ENCODE measurements at places on chromosomes 7 and 10.

- no peak for DNase-seq
These were observed 29.6 kb upstream of the AKR1C2 start for GRCh38 chr10:5033061-5033778.

DNA sequence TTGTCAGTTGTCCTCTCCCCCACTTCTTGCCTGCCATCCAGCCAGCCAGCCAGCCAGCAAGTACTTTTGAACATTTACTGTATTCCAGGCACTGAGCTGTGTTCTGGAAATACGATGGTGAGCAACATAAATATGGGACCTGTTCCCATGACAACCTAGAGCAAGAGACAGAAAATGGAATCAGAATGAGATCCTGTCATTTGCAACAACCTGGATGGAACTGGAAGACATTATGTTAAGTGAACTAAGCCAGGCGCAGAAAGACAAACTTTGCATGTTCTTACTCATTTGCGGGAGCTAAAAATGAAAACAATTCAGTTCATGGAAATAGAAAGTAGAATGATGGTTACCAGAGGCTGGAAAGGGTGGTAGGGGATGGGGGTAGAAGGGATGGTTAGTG is 140.7 kb downstream of the ICA1 start:
- no peak for DNase-seq

GRCh38 chr7:73831834-73832651 is 1.2 kb downstream of the CLDN4 start:
- DNase-seq: no peak

- peak; percentile 84 for DNase-seq
These were observed 4.9 kb upstream of the SLC29A3 start for GRCh38 chr10:71314028-71314693.

DNA sequence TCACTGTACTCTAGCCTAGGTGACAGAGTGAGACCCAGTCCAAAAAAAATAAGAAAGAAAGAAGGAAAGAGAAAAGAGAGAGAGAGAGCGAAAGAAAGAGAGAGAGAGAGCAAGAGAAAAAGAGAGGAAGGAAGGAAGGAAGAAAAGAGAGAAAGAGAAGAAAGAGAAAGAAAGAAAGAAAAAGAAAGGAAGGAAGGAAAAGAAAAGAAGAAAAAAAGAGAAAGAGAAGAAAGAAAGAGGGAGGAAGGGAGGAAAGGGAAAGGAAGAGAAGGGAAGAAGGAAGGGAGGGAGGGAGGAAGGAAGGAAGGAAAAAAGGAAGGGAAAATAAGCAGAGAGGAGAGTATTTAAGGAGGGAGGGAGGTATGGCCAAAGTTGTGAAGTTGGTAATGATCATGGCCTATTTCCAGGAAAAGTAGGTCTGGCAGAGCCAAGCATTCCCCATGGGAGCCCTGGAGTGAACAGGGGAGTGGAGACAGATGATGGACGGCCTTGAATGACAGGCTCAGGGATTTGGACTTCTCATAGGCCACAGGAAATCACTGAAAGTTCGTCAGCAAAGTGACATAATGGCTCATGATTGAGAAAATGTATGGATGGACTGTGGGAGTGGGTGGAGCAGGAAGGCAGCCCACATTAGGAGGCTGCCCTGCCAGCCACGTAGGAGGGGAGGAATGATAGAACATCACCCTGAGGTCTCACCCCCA is 44.8 kb upstream of the CUX1 start:
- no peak for DNase-seq

DNA sequence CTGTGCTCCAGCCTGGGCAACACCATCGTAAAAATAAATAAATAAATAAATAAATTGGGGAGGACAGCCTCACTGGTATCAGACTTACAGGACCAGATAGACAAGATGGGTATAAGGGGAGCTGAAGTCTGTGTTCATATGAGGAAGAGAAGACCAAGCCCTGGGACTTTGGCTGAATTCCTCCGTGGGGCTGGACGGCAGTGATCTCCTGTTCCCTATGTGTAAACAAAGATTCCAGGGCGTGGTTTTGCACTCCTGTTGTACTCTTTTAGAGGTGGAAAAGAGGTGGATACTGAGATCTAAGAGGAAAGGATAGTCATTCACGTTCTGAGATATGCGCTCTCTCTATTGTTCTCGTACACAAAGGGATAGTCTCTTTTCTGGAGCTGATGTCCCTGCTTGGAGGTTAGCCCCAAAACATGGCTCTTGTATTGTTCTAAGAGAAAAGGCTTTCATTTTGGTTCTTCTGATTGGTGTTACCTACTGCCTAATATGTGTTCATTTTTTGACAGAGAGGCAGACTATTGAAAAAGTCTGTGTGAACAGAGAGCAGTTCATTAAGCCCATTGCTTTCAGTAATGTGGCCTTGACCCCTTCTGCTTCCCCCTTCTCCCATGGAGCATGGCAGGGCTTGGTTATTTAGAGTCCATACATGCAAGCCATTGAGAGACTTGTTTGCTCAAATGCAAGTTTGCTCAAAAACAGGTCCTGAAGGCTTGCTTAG is 12.3 kb downstream of the KCTD7 start:
- no peak for DNase-seq

DNA sequence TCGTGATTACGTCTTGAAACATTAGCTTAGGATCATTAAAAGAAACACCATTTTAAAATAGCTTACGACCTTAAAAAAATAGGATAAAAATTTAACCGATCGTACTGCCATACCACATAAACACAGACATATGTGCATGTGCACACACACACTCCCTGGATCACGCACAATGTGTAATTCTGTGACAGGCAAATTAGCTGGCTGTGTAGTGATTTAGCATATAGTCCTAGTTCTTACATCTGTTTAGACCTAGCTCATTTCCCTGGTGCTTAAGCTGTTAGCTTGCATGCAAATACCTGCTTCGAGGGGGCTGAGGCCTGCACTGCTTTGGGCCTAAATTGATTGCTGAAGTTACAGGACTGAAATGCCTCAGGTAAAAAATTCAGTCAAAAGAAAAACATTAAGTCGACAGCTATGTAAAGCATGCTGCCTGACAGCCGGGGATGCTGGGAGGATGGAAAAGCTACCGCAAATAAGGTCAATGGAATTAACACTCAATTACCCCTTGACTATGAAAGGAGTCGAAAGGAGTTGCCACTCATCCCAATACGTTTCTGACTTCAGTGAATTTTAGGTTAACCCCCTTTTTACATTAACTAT is 267.1 kb upstream of the FZD8 start:
- DNase-seq: no peak

GRCh38 chr10:11787846-11788245 is 35.3 kb upstream of the PROSER2 start:
- no peak for DNase-seq

GRCh38 chr7:52119537-52119936 is 802.9 kb upstream of the COBL start:
- DNase-seq: no peak

DNA sequence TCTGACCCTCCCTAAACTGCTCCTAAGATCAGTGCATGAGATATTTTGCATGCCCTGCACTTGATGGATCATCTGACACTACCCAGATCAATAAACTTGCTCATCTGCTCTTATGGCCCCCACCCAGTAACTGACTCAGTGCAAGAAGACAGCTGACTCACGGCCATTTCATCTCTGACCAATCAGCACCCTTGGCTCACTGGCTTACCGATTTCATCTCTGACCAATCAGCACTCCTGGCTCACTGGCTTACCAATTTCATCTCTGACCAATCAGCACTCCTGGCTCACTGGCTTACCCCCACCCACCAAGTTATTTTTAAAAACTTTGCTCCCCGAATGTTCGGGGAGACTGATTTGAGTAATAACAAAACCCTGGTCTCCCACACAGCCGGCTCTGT is 37.2 kb upstream of the OPTN start:
- no peak for DNase-seq

DNA sequence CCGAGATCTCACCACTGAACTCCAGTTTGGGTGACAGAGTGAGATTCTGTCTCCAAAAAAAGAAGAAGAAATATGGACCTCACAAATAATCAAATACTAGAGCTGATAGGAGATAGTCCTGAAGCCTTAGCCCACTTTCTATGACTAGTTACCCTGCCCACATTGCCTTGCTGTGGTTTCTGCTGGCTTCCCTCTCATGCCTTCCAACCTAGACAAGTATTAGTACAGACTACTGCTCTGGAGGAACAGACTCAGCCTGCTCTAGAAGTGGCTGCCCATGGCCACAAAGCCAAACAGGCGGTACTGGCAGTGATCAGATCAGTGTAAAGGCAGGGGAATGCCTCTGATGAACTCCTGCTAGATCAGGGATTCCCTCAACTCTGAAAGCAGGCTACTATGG is 89.7 kb upstream of the PRKAR2B start:
- DNase-seq: no peak

DNA sequence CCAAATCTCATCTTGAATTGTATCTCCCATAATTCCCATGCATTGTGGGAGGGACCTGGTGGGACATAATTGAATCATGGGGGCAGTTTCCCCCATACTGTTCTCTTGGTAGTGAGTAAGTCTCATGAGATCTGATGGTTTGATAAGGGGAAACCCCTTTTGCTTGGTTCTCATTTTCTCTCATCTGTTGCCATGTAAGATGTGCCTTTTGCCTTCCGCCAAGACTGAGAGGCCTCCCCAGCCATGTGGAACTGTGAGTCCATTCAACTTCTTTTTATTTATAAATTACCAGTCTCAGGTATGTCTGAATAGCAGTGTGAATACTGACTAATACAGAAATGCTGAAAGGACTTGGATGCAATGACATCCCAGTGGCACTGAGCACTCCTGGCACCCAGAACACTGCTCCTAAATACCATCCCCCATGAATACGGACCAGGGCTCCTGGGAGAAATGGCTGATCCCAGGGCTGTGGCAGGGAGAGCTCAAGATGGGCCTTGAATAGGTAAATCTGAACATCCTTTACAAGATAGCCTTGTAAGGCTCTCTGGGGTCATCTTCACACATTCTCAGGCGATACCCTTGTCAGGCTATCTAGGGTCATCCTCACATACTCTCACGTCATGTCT is 19.4 kb downstream of the ZFAND2A start:
- no peak for DNase-seq

DNA sequence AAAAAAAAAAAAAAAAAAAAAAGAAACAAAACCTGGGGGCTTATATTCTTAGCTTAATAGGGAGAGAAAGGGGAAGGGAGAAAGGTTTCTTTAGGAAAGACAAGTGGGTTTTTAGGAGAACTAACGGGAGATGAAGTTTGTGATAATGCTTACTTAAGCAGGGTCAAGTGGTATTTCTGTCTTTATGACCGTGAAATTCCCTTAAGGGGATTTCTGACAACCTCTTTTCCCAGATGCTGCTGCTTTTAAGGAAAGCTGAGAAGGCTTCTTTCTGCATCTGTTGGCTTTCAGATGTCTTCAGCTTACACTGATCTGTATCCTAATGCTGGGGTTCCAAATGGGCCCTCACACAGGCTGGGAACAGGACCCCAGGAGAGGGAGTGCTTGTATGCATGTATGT is 42.6 kb downstream of the ADAMTS14 start:
- no peak for DNase-seq

GRCh38 chr10:60086862-60087261 is 180.5 kb upstream of the CCDC6 start:
- DNase-seq: no peak

GRCh38 chr7:38829488-38830165 is 79.4 kb downstream of the VPS41 start:
- DNase-seq: no peak

All from CD4-positive, alpha-beta T cell (primary cell).